ENCODE measurements at places on chromosomes 5 and 9.

DNA sequence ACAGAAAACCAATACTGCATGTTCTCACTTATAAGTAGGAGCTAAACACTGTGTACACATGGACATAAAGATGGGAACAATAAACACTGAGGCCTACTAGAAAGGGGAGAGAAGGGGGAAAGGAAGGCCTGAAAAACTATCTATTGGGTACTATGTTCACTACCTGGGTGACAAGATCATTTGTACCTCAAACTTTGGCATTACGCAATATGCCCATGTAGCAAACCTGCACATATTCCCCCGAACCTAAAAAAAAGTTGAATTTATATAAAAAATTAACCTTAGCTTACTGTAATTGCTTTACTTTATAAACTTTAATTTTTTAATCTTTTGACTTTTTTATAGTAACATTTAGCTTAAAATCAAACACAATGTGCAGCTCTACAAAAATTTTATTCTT is 237.6 kb upstream of the ATP10B start:
- DNase-seq, result no peak

GRCh38 chr9:75910731-75911130 is 20.3 kb downstream of the PCSK5 start:
- DNase-seq, result no peak

- DNase-seq, result no peak
These were observed 946 bp downstream of the ADCY2 start for GRCh38 chr5:7396713-7397454.

- peak; percentile 83 for DNase-seq
These were observed 24.4 kb downstream of the SKIC3 start for GRCh38 chr5:95530416-95530815.

- DNase-seq, result no peak
These were observed 17.9 kb downstream of the ZFR start for GRCh38 chr5:32426440-32427151.

DNA sequence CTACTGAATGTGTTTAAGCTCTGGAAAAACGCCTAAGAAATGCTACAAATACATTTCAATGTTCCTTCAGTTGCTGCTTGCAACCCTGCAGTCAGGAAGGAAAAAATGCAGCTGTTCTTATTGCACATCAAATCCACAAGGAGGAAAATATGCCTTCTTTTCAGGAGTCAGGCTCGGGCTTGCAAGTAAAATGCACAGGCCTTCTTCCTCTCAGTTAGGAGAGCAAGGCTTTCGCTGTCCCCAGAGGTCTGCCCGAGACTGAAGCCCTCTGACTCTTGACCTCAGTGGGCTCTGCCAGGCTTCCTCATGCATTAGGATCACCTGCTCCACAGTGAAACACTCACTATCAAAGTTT is 899 bp upstream of the SHC3 start:
- no peak for DNase-seq

- DNase-seq, result no peak
These were observed 29.8 kb upstream of the ENHO start for GRCh38 chr9:34552606-34552981.

GRCh38 chr5:119290161-119290569 is 65.7 kb upstream of the TNFAIP8 start:
- DNase-seq, result no peak

DNA sequence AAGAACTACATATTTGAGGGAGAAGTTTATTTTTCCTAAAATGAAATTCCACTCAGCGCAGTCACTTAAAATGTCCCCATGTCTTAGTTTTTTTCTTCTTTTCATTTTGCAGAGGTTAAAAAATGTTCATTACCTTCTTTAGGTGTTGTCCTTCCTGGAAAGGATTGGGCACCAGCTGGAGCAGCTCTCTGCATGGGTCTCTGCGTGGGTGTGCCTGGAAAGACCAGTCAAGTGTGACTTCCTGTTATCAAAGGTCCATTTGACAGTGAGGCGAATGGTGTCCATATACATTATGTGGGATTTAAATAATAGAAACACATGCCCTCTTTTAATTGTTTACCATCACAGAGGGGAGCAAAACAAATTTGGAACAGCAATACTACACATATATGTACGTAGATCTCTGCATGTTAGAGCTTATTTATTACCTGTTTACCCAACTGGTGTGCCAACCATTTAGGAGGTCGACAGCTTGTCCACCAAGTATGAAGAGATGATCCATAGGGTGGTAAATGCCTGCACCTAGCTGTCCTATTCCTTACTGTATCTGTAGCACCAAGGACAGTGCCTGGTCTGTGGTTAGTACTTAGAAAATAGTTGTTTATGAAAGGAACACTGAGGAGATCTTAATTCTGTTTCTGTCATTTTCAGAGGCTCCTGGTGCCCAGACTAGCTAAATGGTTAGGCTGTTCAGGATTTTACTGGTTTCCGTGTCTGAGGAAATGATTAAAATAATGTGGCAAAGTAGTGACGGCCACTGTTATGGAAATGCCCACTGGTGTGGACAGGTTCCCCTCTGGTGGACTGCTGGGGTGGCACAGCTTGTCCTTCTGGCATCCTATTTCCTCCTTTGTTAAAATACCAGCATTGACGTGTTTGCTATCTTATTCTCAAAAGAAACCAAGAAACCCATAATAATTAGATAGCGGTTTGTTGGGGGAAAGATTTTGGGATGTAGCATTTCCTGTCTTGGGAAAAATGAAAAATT is 200.4 kb downstream of the MAST4 start:
- peak; percentile 8 for DNase-seq

DNA sequence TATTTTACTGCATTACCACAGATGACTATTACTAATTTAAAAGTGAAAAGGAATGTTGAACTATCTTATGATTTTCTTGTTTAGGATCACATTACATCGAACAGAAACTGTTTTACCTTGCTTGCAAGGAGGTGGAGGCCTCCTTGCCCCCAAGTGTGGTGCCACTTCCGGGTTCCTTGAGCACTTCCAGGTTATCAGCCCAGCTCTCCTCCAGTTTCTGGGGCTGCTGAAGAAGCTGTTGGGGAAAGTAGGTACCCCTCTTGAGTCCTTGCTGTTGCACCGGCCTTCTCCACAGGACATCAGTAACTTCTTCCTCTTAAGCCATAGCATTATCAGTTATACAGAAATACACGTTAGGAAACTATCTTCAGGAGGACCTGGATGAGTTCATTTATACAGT is 278.2 kb downstream of the DMRT2 start:
- no peak for DNase-seq

DNA sequence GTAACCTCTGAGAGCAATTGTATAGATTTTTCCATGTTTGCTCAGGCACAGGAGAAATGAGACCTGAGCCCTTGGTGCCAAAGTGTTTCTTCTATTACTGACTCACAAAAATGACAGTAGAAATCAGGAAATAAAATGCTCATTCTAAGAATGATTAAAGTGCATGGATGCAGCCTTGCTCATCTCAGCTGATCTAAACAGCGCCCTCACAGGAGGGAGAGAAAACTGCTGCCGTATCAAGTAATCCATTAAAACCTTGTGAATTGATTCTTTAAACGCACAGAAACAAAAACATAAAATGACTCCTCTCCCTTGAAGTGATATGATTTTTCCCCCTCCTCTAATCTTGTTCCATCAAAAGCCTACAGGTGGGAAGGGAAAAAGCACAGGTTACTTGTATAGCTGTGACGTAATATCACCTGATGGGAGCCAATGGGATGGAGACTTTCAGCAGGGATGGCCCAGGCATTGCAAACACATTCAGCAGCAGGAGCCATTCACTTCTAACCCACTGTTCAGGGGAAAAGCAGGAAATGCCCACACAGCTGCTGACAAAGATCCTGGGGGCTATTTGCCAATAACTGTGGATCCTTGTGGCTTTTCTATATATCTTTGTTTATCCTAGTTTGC is 76.7 kb downstream of the PLCXD3 start:
- DNase-seq, result no peak

DNA sequence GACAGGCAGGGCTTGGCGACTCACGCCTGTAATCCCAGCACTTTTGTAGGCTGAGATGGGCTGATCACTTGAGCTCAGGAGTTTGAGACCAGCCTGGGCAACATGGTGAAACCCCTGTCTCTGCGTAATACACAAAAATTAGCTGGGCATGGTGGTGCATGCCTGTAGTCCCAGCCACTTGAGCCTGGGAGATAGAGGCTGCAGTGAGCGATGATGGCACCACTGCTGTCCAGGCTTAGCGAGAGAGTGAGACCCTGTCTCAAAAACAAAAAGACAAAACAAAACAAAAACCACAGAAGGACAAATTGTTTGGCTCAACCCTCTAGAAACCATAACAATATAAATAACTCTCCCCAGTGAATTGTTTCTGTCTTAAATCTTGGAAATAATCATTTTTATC is 92.6 kb upstream of the ERBIN start:
- no peak for DNase-seq

DNA sequence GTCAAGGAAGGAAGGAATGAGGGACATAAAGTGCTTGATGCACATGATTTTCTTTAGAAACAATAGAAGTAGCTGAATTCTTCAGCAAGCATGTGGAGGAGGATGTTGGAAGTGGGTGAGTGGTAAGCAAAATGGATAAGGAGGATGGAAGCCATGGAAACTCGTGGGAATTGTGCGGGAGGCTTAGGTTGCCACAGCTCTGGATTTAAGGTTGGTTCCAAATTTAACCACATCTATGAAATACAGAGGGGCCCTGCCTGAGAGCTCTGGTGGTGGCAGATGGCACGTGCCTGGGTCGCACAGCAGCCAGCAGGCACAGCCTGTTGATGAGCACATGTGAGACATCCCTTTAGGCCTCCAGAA is 284.7 kb downstream of the SMARCA2 start:
- DNase-seq, result no peak

DNA sequence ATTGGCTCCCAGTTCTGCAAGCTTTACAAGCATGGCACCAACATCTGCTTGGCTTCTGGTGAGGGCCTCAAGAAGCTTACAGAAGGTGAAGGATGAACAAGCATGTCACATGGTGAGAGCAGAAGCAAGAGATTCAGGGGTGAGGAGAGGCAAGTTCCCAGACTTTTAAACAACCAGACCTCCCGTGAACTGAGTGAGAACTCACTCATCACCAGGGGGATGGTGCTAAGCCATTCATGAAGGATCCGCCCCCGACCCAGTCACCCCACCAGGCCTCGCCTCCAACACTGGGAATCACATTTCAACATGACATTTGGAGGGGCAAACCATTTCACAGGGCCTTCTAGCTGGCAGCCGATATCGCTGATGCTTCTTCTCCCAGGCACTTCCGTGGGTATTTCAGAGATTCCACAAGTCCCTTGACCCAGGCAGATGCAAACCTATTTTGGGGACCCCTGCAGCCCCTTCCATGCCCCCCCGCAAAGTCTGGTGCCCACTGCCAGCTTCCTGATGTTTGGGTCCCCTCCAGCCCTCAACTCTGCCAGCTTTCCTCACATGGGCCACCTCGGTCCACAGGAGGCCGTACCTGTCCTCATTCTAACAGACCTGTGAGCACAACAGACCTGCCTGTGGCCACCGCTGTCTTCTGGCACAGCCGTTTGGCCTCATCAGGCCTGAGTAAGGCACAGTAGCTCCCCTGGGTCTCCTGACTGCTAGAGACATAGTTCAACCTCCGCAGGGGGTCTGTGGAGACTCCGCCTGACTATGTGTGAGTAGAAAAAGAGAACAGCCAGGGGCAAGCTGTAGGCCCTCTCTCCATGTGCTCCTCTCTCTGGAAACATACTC is 60.7 kb upstream of the ANGPTL2 start:
- no peak for DNase-seq

All from HT1080 (cell line).